Activated CD4-positive, alpha-beta T cell treated with anti-CD3 and anti-CD28 coated beads, Interleukin-2, amount 50 U/mL, for 24 hours (primary cell): ENCODE measurements at places on chromosomes 1 and 21.

GRCh38 chr1:230382001-230382491 lies 44.1 kb downstream of the PGBD5 start:
- no peak for DNase-seq

- no peak for DNase-seq
Measured at GRCh38 chr1:71618766-71619530, 538.1 kb upstream of the ZRANB2 start.

GRCh38 chr21:35873441-35873840 lies 186.9 kb downstream of the SETD4 start:
- DNase-seq: no peak

GRCh38 chr1:234230414-234230862 lies 142.8 kb upstream of the COA6 start:
- DNase-seq: no peak

- peak; percentile 69 for DNase-seq
Measured at GRCh38 chr1:16888860-16889816, 6.6 kb upstream of the RNU1-2 start.
